PC-3 (cell line): ENCODE measurements at places on chromosomes 11 and 22. TPM values are rescaled to one million over a fixed set of nuclear protein-coding genes. Genes with fewer than 3 reads are reported as not detected.
A peak's percentile ranks its signal among the peaks of the same experiment; 100 is the strongest.

DNA sequence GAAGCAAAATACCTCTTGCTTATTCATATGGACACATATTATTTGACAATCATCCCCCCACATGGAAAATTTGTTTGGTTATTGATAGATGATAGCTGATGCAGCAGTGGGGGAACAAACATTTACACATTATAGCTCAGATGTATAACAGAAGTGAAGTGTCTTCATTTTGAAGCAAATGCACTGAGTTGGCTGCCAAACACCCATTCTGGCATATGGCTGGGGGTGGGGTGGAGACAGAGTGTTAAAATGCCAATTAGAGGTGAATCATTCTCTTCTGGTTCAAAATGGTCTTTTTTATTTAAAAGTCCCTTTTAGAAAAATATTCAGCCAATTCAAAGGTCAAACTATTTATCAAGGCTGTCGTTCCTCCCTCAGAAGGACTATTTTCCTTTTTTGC, 157.3 kb upstream of the TRPC6 start:
- no peaks in the 10 kb centered on the region for H3K4me1 ChIP-seq
- H3K27me3 ChIP-seq: no peaks in the 10 kb centered on the region
- H3K4me3 ChIP-seq: no peak overlapping the region
- no peak overlapping the region for H3K27ac ChIP-seq

DNA sequence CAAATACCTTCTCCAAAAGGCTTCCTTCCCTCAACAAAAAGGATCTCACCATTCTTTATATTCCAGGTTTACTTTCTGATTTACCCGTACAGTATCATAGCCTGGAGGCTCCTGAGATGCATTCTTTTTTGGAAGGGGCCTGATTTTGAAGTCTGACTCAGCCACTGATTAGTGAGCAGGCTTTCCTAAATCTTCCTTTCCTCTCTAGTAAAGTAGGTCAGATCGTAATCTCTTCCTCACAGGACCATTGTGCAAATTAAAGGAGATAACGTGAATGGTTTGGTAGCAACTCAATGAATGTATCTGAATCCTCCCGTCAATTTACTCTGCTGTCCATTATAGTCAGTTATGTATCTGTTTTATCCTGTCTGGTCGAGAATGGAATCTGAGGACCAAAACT, 227.7 kb upstream of the ANO5 start:
- no peak overlapping the region for H3K4me3 ChIP-seq
- no peaks in the 10 kb centered on the region for H3K27me3 ChIP-seq
- no peak overlapping the region for H3K27ac ChIP-seq
- no peak for DNase-seq

DNA sequence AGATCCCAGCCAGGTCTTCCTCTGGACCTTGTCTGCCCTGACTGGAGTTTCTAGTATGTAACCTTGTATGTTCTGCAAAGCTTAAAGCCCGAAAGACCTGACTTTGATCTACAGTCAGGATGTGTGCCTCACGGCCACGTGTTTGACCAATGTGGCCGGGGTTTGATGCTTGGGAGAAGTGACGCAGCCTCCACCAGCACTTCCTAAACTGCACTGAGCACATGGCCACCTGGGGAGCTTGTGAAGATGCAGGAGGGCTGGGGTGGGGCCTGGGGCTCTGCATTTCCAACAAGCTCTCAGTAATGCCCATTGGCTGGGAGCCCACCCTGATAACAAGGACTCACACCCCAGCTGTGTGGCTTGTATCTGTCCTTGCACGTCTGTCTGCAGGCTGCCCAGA, 53.2 kb downstream of the NAT10 start:
- H3K27ac ChIP-seq: no peak overlapping the region
- H3K4me3 ChIP-seq: no peak overlapping the region
- no peaks in the 10 kb centered on the region for H3K27me3 ChIP-seq
- H3K36me3 ChIP-seq: no peaks in the 10 kb centered on the region
- no peak for DNase-seq

- 0 out of 2 replicates have a peak overlapping the region, but pooled peaks have one; percentile 11 for H3K27ac ChIP-seq
- H3K4me3 ChIP-seq: no peak overlapping the region
- DNase-seq: no peak
Measured at GRCh38 chr22:47371263-47372090, 609.0 kb downstream of the TBC1D22A start.

DNA sequence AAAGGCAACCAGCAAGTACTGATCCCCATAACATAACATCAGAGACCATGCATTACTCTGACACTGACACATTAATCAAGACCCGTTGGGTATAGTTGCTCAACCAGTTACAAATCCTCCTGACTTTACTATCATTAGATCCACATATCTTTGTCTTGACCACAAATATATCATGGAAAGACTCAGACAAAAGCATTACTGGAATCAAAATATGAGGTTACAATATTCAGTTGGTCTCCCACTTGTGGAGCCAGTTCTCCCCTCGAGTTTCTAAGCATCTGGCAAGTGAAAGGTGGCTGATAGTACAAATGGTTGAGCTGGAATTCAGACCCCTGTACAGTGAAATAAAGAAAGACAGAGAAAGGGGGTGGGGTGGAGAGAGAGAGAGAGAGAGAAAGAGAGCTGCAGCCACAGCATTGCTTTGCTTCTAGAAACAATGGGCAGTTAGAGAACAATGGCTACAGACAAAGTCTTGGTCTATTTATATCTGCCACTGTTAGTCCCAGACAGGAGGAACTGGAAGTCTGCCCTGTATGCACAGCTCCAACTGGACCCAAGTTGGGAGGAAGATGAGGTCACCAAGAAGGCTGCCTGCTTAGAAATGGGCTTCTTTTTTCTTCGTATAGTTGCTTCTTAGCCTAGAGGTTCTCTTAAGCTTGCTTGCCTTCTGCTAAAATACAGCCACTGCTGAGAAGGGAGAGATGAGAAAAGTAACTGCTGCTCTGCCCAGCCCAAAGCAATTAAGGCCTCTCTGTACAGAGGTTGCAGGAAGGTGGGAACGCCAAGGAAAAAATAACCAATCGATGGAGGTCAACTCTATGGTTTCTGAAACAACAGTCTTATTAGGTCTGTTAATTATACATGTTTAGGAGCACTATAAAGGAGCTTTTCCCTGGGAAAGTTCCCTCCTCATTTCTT, 85.5 kb downstream of the ETS1 start:
- no peaks in the 10 kb centered on the region for H3K27me3 ChIP-seq
- no peak overlapping the region for H3K27ac ChIP-seq
- peaks cover 88% of the 10 kb centered on the region for H3K4me1 ChIP-seq
- peak; percentile 46 for DNase-seq
- H3K4me3 ChIP-seq: no peak overlapping the region

- H3K27me3 ChIP-seq: no peaks in the 10 kb centered on the region
- H3K4me3 ChIP-seq: peak overlapping the region; percentile 98
- peak overlapping the region; percentile 76 for H3K27ac ChIP-seq
- peak; percentile 23 for DNase-seq
Measured at GRCh38 chr11:43681401-43681942, 934 bp downstream of the HSD17B12 start.

- H3K27me3 ChIP-seq: no peaks in the 10 kb centered on the region
- no peak for DNase-seq
- no peak overlapping the region for H3K27ac ChIP-seq
Measured at GRCh38 chr11:71228961-71229360, 23.4 kb downstream of the SHANK2 start.

DNA sequence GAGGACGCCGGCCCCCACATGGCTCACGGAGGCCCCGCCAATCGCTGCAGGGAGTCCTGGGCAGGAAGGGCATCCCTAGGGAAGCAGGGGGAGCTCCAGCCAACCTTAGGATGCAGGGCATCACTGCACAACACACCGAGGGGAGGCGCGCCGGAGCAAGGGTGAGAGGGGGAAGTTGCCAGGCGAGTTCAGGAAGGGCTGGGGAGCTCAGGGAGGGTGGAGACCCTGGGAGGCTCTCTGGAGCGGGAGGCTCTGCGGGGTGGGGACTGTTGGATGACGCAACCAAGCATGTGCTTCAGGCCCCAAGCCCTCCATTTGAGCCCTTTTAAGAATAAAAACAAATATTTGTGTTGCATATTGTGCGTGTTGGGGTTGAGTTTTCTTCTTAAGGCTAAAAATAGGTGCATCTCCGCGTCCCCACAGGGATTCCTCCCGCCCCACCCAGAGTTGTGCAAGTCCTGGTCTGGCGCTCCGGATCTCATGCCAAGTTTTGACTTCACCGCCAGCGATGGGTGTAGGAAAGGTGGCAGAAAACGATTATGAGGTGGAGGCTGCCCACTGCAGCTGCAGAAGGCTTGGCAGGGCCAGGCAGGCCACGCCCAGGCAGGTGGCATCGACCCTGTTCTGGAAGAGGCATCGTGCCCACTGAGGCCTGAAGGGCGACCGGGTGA, 65.2 kb downstream of the WNT7B start:
- DNase-seq: peak; percentile 78
- H3K4me3 ChIP-seq: no peak overlapping the region
- peaks cover 26% of the 10 kb centered on the region for H3K4me1 ChIP-seq
- H3K27me3 ChIP-seq: no peaks in the 10 kb centered on the region
- peak overlapping the region; percentile 66 for H3K27ac ChIP-seq

- no peaks in the 10 kb centered on the region for H3K4me1 ChIP-seq
- no peak overlapping the region for H3K27ac ChIP-seq
- H3K4me3 ChIP-seq: no peak overlapping the region
- no peaks in the 10 kb centered on the region for H3K27me3 ChIP-seq
- no peak for DNase-seq
Measured at GRCh38 chr11:61902313-61902712, 11.0 kb upstream of the FADS3 start.

The IL18 gene
- 53.6 and 61.6 TPM in 2 replicates for total RNA-seq

The SCGB1D2 gene
- not detected in 2 replicates for total RNA-seq

The LSP1 gene
- total RNA-seq: not detected in 2 replicates

The SLC6A5 gene
- not detected in 2 replicates for total RNA-seq

The IMMP1L gene
- total RNA-seq: 13.5 and 31.4 TPM in 2 replicates
